Thoracic aorta (tissue), 2 donors: ENCODE measurements at places on chromosomes 1 and 21. TPM values are rescaled to one million over a fixed set of nuclear protein-coding genes. Genes with fewer than 3 reads are reported as not detected.
A peak's percentile ranks its signal among the peaks of the same experiment; 100 is the strongest.

MAB21L3 gene
- not detected for total RNA-seq

GPR161 gene
- total RNA-seq: 10.3 TPM

HJV gene
- total RNA-seq: not detected

HCRTR1 gene
- not detected for total RNA-seq

TNFSF4 gene
- total RNA-seq: 0.71 TPM

PLD5 gene
- total RNA-seq: 12.2 TPM

DENND2C gene
- 2.0 TPM for total RNA-seq

S100A8 gene
- total RNA-seq: 31.5 TPM

VAV3 gene
- 7.7 TPM for total RNA-seq

NPPB gene
- total RNA-seq: not detected

WNT3A gene
- total RNA-seq: not detected

ZBTB18 gene
- 8.9 TPM for total RNA-seq

DNA sequence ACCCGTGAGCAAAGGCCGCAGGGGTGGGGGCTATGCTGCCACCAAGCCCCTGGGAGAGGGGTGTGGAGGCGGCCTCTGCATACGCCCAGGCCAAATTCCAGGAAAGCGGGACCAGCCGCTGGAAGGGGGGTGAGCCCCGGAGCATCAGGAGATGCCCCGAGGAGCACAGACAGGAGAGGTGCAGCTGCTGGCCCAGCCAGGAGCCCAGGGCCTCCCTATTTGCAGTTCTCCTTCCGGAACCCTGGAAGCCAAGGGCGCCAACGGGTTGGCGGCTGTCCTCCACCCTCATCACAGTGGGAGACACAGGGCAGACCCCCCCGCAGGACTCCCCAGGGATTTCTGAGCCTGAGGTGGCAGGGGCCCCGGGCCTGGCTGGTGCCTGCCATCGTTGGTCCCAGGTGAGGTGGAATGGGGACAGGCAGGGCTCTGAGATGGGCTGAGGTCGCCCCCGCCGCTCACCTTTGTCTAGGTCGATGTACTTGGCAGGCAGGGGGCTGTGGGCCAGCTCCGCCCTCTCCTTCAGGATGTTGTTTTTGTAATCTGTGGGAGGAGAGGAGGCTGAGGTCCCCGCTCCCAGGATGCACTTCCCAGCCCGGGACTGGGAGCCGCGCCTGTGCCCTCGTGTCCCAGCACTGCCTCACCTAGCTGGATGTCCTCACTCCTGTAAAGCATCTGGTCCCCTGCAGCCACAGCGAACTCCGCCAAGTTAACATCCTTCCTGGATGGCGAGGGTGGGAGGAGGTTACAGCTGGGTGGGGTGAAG is 4.4 kb upstream of the DVL1 start:
- no peak for DNase-seq

DNA sequence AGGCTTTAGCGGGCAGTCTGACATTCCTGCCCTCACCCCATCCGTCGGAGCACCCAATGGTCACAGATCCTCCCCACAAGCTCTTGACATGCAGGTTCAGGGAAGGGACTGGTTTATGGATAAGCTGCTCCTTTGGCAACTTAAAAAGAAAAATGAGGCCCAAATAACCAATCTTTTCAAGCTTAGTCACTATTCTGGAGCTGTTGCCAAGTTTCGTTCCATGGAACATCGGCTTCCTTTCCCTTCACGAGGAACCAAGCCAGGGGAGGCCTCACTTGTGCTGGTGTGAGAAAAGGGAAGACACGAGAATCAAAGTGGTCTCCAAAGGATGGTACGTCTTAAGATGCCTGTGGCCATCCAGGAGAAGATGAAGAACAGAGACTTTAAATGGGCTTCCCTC is 46.1 kb upstream of the LPAR3 start:
- DNase-seq: no peak

GRCh38 chr1:42992054-42992571 is 33.4 kb upstream of the SLC2A1 start:
- no peak for DNase-seq

DNA sequence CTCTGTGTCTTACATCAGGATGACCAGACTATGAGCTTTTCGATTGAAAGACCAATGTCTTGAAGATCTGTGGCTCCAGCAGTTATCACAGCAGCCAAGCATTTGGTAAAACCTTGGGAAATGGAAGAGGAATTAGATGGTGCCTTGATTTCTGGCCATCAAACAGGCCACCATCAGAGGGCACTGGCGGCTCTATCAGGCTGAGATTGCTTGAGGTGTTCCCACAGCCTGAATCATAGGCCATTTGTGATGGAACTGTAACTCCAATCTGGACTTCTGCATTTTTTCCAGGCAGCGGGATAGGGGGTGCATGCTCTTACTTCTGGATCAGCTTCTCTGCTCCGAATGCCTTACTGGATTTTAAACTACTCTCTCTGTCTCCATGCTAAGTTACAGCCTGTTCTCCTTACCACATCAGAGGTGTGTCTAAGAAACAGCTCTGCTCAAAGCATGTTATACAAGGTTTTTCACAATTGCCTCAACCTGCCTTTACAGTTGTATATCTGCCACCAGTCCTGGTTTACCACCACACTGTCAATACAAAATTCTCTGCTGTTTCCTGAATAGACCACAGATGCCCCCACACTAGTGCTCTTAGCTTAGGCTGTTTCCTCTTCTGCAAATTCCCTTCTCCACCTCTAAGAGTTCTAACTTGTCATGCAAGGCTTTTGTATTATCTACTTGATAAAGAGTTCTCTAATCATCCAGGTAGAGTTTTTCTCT is 180.9 kb downstream of the PTGER3 start:
- DNase-seq: no peak

DNA sequence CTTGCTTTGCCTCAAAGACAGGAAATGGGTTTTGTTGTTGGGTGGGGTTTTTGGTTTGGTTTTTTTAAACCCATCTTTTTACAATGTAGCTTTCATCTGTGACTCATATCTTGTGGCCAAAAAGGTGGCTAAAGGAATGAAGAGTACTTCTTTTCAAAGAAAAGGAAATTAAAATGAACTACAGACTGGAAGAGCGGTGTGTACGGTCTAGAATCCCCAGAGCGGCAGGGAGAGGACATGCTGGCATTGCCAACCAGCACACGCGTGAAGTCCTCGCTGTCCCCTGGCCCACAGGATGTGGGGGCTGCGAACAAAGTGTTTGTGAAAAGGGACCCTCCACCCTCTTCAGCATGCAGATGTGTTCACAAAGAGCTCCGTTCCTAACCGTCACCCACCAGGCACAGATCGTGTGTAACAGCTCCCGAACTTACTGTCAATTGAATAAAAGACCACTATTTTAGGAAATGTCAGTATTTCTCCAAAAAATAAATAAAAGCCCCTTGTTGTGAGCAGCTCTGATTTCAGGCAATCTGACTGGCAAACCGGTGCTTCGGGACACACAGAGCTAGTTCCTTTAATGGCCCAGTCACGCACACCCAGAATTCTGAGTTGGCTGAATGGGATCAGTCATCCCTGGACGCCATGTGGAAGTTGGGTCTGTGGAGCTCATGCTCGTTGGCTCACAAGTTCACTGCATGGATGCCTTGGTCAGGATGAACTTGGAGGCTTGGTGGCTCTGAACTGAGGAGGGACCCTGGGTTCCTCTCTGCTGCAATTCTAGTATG is 602.9 kb downstream of the NPHP4 start:
- DNase-seq: no peak

GRCh38 chr1:201714542-201715329 is 114.2 kb upstream of the IPO9 start:
- DNase-seq: peak; percentile 98

GRCh38 chr1:56780128-56780750 is 39.0 kb downstream of the FYB2 start:
- DNase-seq: no peak

DNA sequence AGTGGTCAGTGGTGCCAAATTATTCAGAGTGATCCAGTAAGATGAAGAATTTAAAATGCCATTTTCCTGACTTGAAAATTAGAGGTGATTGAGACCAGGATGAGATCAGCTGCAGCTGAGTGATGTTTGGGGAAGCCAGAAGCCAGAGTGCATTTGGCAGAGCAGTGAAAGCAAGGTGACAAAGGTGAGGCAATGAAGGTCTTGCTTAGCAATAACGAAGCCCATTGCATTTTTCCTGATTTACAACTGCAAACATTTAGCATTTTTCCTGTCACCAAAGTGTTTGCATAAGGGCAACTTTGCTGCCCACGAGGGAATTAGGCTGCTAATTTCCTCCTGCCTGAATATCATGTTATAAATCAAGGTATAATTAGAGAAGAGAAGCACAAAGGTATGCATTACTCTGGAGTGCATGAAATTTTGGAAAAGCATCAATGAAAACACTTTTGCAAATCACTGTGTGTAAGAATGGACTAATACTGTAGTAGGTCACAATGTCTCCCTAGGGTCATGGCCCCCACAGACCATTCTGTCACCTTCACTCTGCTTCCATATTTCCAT is 188.2 kb upstream of the LYPLAL1 start:
- no peak for DNase-seq

DNA sequence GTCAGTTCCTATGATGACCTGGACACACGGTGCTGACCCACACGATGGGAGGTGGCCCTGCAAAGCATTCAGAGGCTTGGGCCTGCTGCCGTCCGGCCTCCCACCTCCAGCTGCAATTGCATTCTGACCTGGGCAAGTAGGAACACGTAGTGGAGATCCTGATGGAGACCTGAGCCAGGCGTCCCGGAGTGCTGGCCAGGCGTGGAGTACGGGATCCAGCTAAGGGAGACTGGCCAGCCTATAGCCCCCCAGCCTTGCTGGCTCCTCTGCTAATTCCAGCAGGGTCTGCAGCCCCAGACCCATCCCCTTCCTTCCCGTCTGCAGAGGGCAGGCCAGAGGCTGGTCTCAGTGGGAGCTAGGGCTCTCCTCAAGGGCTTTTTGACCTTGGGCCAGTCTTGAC is 11.2 kb downstream of the CD46 start:
- DNase-seq: no peak

GRCh38 chr1:150973836-150974579 is 627 bp downstream of the CERS2 start:
- DNase-seq: no peak

DNA sequence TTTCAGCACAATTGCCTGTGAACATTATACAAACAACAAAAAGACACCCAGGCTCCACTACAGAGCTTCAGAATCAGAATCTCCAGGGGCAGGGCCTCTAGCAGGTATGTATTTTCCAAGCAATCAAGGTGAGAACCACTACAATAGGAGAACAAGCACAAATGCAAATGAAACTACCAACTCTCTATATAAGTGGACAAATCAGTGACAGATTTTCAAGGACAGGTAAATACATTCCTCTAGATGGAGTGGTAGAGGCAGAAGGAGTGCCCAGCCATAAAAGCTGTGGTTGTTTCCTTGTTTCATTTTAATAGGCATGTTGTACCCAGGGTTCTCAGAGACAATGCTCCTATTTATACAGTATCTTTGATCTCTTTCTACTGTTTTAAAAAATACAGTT is 20.1 kb upstream of the CCDC17 start:
- DNase-seq: no peak

- DNase-seq: no peak
Measured at GRCh38 chr1:31674626-31675025, 29.2 kb downstream of the COL16A1 start.

GRCh38 chr1:94778808-94779207 is 41.3 kb upstream of the SLC44A3 start:
- DNase-seq: no peak

DNA sequence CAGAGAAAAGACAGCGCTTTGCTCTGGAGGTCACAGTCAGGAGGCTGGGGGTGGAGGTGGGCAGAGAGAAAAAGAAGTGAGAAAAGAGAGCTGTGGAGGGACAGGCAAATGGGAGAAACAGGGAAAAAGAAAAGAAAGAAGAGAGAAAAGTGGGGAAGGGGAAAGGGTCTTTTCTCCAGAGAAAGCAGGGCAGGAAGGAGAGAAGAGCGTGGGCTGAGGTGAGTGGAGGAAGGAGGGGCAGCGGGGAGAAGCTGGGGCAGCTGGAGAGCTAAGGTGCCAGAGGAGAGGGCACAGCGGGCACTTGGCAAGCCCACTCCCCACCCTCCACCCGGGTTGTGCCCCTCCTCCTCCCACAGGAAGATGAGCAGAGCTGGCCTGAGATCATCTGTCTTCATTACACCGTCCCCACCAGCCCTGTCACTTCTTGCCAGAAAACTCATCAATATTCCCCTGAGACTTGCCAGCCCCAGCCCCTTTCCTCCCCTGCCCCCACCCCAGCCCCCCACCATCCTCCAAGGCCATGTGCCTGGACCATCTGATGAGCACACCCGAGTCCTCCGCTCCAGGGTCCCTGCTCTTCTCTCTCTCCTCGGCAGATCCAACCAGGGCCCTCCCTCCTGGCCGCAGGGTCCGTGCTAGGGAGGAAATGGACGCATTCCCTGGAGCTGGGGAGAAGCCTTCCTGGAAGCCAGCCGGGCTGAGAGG is 17.0 kb upstream of the BLACAT1 start:
- DNase-seq: no peak

DNA sequence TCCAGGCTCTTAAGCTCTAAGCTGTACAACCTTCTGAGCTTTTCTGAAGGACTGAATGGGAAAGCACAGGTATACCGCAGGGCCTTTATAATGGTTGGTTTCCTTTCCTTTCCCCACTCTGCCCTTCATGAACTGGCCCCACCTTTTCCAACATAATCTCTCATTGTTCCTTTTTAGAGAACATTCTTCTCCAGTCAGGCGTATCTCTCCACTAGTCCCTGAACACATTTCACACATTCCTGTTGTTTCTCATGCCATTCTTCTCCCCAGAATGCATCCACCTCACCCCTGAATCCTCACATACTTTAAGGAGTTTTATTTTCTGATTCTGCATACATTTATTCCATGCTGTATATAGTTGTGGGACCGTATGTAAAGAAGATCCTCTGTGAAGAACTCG is 41.3 kb downstream of the PGM1 start:
- no peak for DNase-seq

GRCh38 chr1:207997486-207998268 is 86.8 kb upstream of the CD34 start:
- DNase-seq: peak; percentile 41

DNA sequence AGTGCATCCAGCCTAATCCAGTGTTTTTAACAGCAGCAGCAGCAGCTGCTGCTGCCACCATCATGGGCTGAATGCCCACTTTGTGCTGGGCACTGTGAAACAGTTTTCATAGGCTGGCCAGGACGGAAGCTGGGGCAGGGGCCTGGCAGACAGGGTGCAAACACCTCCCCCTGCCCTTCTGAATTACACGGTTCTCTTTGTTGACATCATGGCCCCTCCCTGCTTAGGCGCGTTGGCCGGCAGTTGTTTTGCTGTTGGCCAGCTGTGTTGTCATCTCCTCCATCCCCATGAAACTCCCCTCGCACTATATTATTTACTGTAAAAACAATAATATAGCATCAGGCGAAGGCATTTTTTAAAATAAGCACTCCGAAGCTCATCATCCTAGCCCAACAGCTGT is 33.1 kb downstream of the PTPRU start:
- no peak for DNase-seq
